Foreskin keratinocyte (primary cell): ENCODE measurements at places on chromosomes 5 and 9.

- no peak for DNase-seq
Measured at GRCh38 chr9:89878687-89879086, 273.9 kb downstream of the GADD45G start.

DNA sequence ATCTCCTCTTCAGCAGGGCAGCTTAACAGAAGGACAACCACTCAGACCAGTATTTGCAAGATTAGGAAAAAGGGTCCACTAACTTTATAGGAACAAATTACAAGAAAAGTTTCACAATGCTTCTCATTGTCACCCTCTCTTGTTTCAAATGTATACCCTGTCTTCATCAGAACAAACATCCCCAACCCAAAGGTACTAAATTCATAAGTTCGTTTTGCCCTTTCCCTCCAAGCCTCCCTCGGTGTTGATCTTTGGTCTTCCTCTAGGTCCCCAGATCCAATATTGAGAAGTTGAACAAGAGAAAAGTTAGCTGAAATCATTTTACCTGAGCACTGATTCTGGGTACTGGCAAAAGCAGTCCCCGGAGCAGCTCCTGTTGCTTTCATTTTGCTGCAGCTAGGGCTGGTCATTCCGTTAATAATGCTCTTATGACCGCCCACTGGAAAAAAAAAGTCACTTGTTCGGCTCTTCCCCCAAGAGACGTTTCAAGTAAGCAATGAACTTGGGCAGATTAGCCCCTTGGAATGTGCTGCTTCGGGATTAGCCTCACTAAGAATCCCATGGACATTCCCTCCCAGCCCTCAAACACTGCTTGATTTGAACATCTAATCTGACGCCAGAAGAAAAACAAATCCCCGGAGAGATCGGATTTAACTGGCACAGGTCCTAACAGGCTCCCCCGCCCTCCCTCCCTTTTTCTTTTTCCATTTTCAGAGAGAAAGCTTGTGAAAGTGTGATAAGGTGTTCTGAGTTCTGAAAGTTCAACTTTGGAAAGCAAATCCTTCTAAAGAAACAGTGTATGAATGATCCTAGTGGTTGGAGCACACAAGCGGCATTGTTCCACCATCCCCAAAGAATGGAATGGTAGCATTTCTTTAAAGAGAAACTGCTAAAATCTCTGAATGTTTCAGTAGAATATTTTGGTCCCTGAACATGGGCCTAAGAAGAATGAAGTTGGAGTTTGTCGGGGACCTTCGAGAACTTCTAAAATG is 252.5 kb downstream of the TRPM3 start:
- no peak for DNase-seq

DNA sequence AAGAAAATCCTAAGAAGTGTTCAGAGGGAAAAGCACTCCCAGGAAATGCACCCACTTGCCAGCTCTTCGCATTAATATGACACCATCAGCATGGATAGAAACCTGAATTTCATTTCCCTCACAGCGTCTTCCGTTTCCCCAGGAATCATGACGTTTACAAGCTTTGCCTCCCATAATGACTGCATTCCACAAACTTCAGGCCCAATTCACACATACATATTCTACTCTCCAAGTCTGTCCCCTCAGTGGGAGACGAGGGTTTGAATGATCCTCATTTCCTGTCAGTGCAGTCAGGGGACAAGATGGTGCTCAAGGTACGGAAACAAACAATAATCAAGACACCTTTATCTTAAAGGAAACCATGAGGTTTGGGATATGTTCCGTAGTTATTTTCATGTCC is 44.9 kb upstream of the MAN2A1 start:
- DNase-seq: no peak

DNA sequence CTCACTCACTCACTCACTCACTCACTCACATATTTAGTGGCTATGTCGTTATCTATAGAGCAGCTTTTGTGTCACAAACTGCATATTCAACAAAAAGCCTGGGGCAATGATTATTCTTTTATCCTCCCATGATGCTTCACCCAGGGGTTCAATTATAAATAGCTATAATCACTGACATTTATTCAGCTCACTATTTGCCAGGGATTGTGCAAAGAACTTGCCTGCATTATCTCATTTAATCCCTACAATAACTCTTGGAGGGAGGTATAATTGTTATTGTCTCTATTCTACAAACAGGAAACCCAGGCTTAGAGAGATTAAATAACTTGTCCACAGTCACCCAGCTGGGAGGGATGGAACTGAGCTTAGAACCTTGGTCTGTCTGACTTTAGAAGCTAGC is 298.0 kb upstream of the MSX2 start:
- no peak for DNase-seq

DNA sequence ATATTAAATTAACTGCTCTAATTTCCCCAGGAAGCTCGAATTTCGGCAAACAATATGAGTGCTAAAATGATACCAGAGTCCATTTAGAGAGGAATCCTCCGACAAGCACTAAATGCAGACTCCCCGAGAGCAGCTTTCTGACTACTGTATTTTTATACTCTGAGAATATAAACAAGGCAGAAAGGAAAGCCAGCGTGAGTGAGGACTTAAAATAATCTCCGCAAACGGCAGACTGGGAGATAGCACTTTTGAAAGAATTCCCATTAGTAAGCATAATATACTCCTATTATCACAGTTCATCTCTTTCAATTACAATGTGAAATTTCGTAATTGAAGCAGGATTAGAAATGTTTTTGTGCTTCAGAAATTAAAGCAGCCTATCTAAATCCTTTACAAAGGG is 269.4 kb upstream of the PANK3 start:
- DNase-seq: no peak

GRCh38 chr9:121383715-121384114 is 13.7 kb upstream of the STOM start:
- DNase-seq: no peak

- DNase-seq: no peak
Measured at GRCh38 chr5:146440870-146441495, 6.2 kb upstream of the TCERG1 start.

DNA sequence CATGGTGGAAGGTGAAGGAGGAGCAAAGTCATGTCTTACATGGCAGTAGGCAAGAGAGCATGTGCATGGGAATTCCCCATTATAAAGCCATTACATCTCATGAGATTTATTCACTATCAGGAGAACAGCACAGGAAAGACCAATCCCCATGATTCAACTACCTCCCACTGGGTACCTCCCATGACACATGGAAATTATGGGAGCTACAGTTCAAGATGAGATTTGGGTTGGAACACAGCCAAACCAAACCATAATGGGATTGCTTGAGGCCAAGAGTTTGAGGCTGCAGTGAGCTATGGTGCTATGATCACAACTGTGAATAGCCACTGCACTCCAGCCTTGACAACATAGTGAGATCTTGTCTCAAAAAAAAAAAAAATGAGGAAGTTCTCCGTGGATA is 581.8 kb downstream of the TAF11L14 start:
- no peak for DNase-seq

- no peak for DNase-seq
Measured at GRCh38 chr9:123657099-123657498, 272.8 kb downstream of the DENND1A start.

DNA sequence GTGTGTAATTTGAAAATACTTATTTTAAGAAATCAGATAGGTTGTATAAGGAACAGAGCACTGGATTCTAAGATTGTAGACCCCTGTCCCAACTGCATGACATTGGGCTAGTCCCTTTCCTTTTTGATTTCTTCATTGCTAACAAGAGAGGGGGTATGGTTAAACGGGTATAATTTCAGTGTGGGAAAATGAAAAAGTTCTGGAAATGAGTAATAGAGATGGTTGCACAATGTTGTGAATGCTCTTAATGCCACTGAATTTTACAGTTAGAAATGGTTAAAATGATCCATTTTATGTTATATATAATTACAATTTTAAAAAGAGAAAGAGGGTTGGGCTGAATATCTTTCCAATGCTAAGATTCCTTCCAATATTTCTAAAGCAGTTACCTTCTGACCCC is 103.3 kb upstream of the LHFPL2 start:
- DNase-seq: no peak

DNA sequence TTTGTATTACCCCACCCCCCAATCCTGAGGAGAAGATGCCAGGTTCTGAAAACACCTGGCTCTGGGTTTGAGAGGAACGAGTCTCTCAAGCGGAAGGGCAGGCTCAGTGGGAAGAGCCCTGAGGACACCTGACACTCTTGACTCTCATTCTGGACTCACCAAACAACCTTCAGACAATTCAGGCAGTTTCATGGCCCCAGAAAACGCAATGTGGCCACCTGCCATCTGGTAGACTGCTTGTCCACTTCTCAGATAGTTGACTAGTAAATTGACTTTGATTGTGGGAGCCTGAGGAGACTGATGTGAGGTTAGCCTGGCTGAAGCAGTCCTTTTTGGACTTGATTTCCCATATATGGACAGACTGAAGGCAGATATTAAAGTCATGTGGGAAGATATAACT is 117.5 kb upstream of the FSTL4 start:
- DNase-seq: no peak

DNA sequence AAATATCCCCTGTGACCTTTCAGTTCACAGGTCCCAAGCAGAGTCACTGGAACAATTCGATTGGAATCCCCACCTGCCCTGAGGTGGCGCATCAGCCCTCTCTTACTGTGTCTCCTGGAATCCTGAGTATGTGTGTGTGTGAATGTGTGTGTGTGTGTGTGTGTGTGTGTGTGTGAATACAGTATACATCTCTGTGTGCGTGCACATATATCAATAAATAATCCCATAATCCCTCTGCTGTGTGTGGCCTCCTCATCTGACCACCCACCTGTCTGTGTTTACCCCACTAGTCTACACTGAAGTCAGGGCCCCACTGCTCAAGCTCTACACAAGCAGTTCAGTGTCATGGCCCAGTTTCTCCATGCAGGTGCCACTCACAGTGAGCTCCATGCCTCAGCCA is 187.4 kb downstream of the ERCC6L2 start:
- DNase-seq: no peak

DNA sequence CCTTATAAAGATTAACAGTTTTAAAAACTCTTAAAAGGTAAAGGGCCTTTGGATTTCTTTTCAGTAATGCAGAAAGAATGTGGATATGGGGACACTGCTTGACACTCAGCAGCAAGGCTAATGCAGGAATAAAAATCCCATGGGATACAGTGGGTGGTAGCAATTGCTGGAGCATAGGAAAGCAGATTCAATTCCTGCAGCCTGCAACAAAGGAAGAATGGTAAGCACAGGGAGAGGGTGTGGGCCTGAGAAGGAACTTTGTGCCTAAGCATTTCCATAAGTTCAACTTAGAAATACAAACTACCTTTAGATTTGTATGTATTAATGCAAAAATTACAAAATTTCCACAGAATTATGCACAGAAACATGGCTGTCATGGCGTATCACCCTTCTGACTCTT is 65.8 kb upstream of the CDK5RAP2 start:
- DNase-seq: no peak

DNA sequence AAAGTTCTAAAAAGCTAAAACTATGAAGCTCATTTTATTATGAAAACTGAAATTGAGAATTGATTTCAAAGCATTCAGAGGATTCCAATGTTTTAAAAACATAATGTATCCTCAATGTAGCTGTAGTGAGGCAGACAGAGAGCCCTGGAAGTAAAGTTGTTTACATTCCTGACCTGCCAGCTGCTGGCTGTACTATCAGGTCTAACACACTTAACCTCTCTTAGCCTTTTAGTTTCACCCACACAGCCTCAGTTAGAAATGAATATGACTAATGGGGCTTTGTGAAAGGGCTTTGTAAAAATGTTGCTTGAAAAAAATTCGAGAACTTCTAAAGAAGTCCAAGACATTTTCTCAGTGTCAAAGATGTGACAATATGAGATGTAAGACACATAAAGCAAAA is 122.6 kb downstream of the FBXL17 start:
- peak; percentile 16 for DNase-seq

DNA sequence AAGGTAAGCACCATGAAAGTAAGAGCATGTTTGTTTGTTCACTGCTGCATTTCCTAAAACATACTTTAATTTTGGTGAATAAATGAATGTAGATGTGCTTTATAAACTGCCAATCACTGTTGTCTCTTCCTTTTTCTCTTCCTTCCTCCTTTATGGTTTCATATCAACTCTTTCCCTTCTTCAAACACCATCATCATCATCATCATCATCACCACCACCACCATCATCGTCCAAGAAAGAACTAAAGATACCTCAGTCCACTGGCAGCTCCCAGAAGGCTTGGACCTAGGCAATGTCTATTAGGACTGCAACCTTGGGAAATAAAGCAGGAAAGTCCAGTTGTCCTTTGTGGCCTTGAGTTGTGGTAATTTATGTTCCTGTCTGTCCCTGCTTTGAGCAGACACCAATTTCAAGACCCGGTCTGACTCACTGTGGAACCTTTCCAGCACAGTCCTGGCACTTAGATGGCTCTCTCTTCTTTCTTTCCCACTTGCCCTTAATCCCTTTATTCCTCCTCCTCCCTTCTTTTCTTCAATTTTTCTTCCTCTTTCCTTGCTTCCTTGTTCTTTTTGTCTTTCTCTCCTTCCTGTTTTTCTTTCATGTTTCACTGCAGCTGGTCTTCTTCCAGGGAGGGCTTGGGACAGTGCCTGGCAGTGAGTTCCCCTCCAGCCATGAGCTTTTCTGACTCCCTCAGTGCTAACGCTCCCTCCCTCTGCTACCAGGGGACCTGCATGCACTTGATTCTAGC is 99.3 kb downstream of the ANGPTL2 start:
- no peak for DNase-seq

- no peak for DNase-seq
Measured at GRCh38 chr5:150137168-150137957, 18.3 kb downstream of the PDGFRB start.

- no peak for DNase-seq
Measured at GRCh38 chr5:76469656-76470290, 66.7 kb downstream of the IQGAP2 start.

DNA sequence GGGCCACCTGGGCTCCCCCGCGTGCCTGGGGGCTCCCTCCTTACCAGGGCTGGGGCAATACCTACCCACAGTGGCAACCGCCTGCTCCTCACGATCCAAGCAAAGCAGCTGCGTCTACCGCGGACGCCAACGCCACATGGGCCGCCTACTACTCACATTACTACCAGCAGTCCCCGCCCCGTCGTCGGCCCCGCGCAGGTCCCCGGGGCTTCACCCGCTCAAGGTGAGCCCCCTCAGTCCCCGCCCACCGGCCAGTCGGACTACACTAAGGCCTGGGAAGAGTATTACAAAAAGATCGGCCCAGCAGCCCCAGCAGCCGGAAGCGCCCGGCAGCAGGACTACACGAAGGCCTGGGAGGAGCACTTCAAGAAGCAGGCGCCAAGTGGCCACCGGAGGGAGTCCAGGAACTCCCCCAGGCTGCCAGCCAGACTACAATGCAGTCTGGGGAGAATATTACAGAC is 106.0 kb upstream of the MTAP start:
- DNase-seq: no peak

DNA sequence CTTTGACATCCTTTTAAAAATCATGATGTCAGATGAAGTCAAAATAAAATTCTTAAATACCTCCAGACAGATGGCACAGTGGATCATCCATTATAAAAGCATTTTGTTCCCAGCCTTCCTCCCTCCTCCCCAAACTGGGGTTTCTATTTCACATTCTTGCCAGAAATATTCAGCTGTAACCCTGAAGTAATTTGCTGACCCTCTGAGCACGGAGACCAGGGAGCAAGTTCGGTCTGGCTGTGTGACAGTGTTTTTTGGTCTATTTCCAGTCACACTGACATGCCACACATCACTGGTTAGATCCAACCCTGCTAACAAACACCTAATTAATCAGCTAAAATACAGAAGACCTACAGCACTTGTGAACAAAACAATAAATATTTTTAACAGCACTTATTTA is 126.2 kb upstream of the DMRT1 start:
- DNase-seq: no peak
